Mesenchymal stem cell (in vitro differentiated cells and primary cell): ENCODE measurements at places on chromosomes 3 and 15.

DNA sequence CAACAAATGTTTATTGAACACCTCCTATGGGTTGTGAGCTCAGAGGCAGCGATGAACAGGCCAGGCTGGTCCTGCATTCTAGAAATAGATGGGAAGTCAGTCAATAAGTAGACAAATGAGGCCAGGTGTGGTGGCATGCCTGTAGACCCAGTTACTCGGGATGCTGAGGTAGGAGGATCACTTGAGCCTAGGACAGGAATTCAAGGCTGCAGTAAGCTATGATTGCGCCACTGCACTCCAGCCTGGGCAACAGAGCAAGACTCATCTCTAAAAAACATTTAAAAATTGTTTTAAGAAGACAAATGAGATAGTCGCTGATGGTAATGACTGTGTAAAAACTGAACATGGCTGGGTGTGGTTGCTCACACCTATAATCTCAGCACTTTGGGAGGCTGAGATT lies 4.4 kb upstream of the RHO start:
- H3K4me3 ChIP-seq = no peak overlapping the region
- H3K4me1 ChIP-seq = peaks cover 20% of the 10 kb centered on the region
- H3K27ac ChIP-seq = no peak overlapping the region
- no peak for DNase-seq
- H3K27me3 ChIP-seq = no peaks in the 10 kb centered on the region

DNA sequence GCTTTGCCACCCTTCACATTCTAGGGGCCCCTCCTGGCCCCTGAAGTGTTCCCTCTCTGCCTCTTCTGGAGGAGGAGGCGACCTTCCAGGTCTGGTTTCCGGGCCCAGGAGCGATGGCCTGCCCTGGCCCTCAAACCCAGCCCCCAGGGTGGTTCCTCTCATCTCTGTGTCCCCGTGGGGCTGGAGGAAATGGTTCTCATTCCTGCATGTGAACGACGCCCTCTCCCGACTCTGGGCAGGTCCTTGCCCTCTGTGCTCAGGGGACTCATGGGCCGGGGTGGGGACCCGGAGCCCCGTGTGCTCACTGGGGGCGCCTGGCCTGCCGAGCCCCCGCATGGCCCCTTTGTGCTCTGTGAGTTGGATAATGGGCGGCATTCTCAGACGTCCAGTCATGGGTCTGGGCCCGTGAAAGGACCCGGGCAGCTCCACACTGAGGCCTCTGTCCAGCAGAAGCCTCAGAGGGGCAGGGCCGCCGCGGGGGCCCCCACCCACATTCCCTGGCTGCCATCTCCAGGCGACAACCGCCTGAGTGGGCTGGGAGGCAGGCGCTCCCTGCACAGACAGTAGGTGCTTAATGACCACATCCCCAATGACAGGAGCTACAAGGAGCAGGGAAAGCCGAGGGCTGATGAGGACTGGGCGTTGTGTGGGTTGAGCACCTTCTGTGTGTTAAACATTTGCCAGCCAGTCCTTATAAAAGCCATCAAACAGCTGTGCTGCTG lies 5.5 kb upstream of the PLXND1 start:
- H3K27me3 ChIP-seq = no peaks in the 10 kb centered on the region
- DNase-seq = peak; percentile 84
- no peak overlapping the region for H3K27ac ChIP-seq
- peaks cover 58% of the 10 kb centered on the region for H3K4me1 ChIP-seq
- H3K36me3 ChIP-seq = no peaks in the 10 kb centered on the region
- H3K4me3 ChIP-seq = no peak overlapping the region

GRCh38 chr15:98745650-98746374 lies 97.5 kb downstream of the IGF1R start:
- H3K27me3 ChIP-seq = no peaks in the 10 kb centered on the region
- peak; percentile 38 for DNase-seq
- peak overlapping the region; percentile 17 for H3K27ac ChIP-seq
- peaks cover 12% of the 10 kb centered on the region for H3K4me1 ChIP-seq
- H3K4me3 ChIP-seq = no peak overlapping the region

GRCh38 chr15:88610701-88611231 lies 10.4 kb upstream of the AEN start:
- DNase-seq = peak; percentile 55
- no peaks in the 10 kb centered on the region for H3K36me3 ChIP-seq
- H3K4me1 ChIP-seq = peaks cover 16% of the 10 kb centered on the region
- H3K27me3 ChIP-seq = peaks cover 42% of the 10 kb centered on the region
- H3K27ac ChIP-seq = no peak overlapping the region

DNA sequence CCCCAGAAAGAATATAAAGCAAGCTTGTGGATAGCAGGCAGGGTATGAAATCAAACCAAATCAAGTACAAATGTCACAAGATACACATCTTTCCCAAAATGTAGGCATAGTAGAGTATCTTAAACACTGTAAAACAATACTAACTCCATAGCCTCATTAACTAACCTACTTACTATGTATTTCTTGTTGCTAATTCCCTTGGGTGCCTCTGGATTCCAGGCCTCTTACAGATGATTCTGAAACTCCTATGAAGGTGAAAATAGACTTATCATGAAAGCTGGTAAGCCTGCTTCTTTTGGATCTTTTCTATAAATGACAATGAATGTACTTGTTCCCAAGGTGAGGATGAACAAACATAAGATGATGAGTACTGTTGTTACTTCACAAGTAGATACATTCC lies 93.8 kb downstream of the FRMD5 start:
- H3K36me3 ChIP-seq = no peaks in the 10 kb centered on the region
- no peaks in the 10 kb centered on the region for H3K27me3 ChIP-seq
- H3K27ac ChIP-seq = peak overlapping the region; percentile 54
- DNase-seq = no peak

- H3K4me1 ChIP-seq = peaks cover 2% of the 10 kb centered on the region
- no peaks in the 10 kb centered on the region for H3K27me3 ChIP-seq
- no peak overlapping the region for H3K27ac ChIP-seq
- H3K4me3 ChIP-seq = no peak overlapping the region
Measured at GRCh38 chr3:110384601-110385000, 687.0 kb upstream of the NECTIN3 start.

DNA sequence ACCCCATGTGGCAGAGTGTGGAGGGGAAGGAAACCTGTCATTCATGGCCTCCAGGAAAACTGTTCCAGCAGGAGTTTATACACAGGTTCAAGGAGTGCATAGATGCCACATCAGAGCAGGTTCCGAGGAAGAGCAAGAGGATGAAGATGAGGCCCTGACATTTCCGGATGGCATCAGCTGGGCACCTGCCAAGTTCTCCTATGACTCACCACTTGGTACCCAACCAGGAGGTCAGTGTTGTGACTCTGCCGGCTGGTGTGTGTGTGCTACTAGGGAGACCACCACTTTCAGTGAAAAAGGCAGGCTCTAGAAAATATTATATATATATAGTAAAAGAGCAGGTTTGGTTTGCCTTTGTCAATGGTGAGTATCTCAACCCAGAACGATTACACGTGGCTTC lies 69.3 kb downstream of the NTRK3 start:
- no peak overlapping the region for H3K4me3 ChIP-seq
- H3K27me3 ChIP-seq = peaks cover 11% of the 10 kb centered on the region
- H3K36me3 ChIP-seq = no peaks in the 10 kb centered on the region
- DNase-seq = no peak

GRCh38 chr3:179580992-179581391 lies 18.3 kb downstream of the ACTL6A start:
- no peak overlapping the region for H3K27ac ChIP-seq
- H3K27me3 ChIP-seq = no peaks in the 10 kb centered on the region
- no peak overlapping the region for H3K4me3 ChIP-seq
- H3K36me3 ChIP-seq = peaks cover 18% of the 10 kb centered on the region
- H3K4me1 ChIP-seq = no peaks in the 10 kb centered on the region

DNA sequence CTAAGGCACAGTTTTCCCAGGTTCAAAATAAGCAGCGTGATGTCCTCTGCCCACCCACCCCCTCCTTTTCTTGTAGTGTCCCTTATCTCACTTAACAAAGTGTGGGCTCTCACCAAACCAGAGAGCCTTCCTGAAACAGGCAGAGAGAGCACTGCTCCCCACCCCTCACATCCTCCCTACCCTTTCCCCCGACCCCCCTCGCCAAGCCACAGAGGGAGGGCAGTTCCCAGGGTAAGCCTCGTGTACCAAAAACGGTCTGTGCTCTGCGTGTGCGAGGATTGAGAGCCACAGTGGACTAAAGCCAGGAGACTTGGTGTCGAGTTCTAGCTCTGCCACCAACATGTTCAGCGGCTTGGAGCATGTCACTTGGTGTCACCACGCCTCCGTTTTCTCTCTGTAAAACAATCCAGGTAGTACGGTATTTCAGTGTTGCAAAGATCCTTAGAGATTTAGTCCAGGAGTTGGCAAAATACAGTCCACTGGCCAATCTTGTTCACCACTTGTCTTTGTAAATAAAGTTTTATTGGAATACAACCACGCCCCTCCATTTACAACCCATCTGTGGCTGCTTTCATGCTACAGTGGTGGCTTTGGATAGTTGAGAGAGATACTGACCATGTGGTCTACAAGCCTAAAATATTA lies 249.9 kb downstream of the OPA1 start:
- H3K4me3 ChIP-seq = no peak overlapping the region
- peaks cover 10% of the 10 kb centered on the region for H3K4me1 ChIP-seq
- H3K27ac ChIP-seq = no peak overlapping the region
- peaks cover 3% of the 10 kb centered on the region for H3K36me3 ChIP-seq
- no peaks in the 10 kb centered on the region for H3K27me3 ChIP-seq

DNA sequence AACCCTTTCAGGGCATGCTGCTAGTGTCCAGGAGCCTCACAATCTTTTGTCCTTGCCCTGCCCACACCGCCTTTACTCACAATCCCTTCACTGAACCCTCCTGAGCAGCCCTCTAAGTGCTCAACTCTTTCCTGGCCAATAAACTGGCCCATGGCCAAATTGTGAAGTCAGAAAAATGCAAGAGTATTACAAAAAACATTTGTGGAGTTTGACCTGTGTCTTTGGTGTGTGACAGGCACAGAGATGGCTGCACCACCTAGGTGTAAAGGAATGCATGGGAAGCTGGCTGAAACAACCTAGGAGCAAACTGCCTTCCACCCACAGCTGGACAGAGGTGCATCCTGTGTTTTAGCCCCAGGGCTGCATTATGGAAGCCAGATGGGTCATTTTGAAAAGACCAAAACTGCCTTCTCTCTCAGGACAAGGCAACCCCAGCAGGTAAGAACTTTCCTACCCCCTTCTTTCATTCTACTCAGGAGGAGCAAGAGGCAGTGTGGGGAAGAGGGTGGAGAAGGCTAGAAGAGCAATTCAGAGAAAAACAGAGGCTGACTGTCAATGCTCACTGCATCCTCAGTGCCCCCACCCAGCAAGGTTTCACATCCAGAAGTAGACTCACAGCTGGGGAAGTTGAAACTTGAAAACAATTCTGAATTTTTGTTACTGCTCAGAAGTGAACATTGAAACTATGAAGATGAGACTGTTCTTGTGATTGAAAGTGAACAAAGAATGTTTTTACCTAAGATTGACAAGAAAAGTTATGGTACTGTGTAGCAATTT lies 78.6 kb downstream of the TRIM42 start:
- H3K27ac ChIP-seq = no peak overlapping the region
- H3K4me1 ChIP-seq = peaks cover 2% of the 10 kb centered on the region
- no peak for DNase-seq
- no peaks in the 10 kb centered on the region for H3K36me3 ChIP-seq
- H3K4me3 ChIP-seq = no peak overlapping the region

DNA sequence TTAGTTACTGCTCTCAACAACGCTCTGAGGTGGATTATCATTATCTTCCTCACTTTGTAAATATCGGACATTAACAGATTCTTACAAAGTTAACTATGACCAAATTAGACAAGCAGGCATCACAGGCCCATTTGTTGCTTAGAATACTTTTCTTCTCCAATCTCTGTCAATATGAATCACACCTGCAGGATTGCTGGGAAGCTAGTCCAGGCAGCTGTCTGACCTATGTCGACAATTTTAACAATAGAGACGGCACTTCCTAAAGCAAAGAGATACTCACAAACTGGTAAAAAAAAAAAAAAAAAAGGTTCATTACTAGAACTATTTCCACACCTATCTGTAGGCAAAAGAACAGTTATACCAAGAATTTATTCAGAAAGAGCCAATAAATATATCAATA lies 85.3 kb downstream of the DPH6 start:
- H3K4me1 ChIP-seq = no peaks in the 10 kb centered on the region
- no peaks in the 10 kb centered on the region for H3K27me3 ChIP-seq
- no peak for DNase-seq
- no peak overlapping the region for H3K27ac ChIP-seq
- no peak overlapping the region for H3K4me3 ChIP-seq

DNA sequence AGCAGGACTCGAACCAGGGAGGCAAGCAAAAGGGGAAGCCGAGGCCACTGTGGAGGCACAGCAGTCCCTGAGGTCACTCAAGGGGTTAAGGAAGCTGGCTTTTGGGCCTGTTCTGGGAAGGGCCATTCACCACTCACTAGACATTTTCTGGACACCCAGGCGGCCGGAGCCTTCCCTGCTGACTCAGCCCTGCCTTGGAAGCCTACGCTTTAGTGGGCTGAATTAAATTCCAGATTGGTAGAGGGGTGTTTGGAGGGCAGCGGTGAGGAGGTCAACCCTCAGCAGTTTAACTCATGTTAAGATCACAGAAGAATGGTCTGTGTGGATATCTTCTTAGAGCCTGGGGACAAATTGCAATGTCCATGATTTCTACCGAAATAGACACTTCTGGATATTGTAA lies 152.8 kb downstream of the GABRG3 start:
- H3K27ac ChIP-seq = no peak overlapping the region
- no peaks in the 10 kb centered on the region for H3K4me1 ChIP-seq
- H3K27me3 ChIP-seq = no peaks in the 10 kb centered on the region
- H3K4me3 ChIP-seq = no peak overlapping the region

DNA sequence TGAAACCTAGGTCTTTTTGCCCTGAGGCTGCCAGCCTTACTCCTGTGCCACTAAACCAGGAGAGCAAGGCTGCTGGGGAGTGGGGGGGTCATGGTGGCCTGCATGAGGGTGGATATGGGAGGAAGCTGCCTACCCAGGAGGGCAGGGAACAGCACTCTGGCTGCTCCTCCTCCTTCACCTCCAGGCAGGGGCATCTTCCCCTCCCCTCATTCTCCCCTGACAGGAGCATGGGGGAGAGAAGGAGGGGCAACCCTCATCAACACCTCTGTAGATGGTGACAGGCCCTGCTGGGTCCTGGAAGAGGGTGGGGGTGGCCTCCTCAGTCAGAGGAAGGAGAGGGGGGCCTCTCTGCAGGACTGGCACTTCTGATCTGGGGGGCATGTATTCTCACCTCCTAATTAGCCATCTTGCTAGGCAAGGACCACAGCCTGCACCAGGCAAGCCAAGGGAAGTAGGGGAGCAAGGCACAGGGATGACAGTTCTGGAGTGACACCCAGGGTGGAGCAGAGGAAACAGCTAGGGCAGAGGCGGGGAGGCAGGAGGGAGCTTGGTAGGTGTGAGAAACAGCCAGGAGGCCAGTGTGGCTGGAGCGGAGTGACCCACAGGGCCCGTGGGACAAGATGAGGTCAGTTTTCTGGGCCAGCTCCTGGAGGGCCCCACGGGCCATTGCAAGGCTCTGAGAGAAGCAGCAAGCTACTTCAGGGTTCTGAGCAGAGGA lies 4.9 kb downstream of the CCDC33 start:
- DNase-seq = no peak
- no peak overlapping the region for H3K27ac ChIP-seq
- peaks cover 48% of the 10 kb centered on the region for H3K4me1 ChIP-seq
- H3K4me3 ChIP-seq = no peak overlapping the region
- peaks cover 14% of the 10 kb centered on the region for H3K27me3 ChIP-seq
- H3K36me3 ChIP-seq = no peaks in the 10 kb centered on the region

GRCh38 chr3:184155644-184156521 lies 706 bp downstream of the DVL3 start:
- peak overlapping the region; percentile 76 for H3K27ac ChIP-seq
- peak overlapping the region; percentile 83 for H3K4me3 ChIP-seq
- peaks cover 16% of the 10 kb centered on the region for H3K4me1 ChIP-seq
- DNase-seq = peak; percentile 60
